ENCODE measurements at places on chromosomes 4 and X.

- no peak for DNase-seq
Measured at GRCh38 chrX:100379388-100379986, 30.6 kb downstream of the PCDH19 start.

- peak; percentile 30 for DNase-seq
Measured at GRCh38 chr4:16439768-16440167, 213.5 kb upstream of the TAPT1 start.

DNA sequence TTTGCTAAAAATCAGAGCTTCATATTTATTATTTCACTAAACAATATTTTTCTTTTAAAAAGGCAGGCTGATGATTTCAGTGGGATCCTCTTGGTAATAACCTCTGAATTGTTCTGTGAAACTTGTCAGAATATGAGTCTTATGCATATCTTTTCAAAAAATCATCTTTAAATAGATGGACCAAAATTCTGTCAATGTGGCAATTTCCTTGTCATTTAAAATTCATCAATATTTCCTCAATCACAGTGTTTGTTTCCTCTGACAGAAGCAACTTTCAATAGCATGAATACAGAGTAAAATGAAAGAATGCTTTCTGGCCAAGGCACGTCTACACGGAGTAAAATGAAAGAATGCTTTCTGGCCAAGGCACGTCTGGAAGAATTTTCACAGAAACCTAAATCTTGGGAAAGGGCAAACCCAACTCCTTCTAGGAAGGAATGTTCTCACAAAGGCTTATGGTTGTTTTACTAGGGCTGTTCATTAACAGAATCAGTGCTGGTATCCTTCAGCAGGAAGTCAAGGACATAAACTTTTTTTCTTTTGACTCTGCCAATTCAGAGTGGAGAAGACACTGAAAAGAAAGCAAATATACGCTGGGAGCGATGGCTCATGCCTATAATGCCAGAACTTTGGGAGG, 99.0 kb upstream of the GPR34 start:
- no peak for DNase-seq

DNA sequence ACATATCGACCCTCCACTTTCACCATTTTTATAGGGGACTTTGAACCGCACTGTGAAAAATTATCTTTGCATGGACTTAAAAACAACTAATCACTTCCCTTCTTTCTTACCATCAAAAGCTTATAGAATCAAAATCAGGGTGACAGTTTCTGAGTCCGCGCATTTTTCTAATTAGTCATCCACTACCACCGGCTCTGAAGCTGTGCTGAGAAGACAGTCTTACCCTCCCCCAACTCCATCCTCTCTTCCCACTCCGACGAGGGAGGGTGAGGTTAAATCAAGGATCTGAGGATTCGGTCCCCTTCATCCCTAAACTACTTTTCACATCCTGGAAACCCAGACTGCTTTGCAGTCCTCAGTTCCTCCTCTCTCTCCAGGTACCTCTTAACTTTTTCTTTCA, 4.2 kb downstream of the DCTD start:
- DNase-seq, result no peak

DNA sequence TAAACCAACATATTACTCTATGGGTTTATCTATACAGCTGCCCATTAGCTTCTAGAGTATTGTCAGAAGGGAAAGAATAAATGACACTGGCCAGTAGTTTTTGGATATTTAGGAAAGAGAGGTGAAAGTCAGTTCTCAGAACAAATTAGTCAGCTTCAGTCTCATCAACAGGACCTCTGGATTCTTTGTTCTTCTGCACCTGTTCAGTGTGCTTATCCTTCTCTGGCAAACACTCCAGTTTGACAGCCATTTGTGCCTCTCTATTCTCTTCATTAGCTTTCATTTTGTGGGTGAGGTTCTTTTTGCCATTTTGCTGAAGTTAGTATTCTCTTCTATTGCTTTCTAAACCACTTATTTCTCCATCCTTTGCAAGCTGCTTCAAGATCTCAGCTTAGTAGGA, 107.0 kb downstream of the PCDH18 start:
- no peak for DNase-seq

GRCh38 chr4:139607502-139608060, 51.6 kb upstream of the SETD7 start:
- no peak for DNase-seq

GRCh38 chrX:111254896-111255693, 15.2 kb downstream of the CAPN6 start:
- DNase-seq, result no peak

DNA sequence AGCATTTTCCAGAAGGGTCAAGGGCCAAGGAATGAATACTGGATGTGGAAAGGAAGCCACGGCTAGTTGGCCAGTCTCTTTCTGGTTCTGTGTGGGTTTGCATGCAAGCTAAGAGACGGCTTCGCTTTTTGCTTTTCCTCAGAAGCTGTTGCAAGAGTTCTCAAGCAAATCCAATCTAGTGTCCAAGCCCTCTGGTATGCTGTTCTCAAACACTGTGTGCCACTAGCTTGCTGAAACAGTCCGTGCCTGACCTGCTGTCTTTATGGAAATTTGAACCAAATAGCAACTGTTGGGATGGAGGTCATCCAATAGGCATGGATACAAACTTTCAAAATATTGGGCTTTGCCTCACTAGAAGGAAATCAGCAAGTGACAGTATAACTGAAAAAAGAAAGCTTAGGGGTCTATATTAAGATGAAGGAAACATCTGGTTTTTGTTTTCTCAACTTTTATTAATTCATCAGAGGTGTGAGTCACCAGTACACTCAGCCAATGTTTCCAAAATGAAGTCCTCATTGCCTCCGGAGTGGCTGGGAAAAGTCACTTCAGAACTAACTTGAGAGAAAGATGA, 70.5 kb downstream of the SLC9A6 start:
- DNase-seq, result no peak

DNA sequence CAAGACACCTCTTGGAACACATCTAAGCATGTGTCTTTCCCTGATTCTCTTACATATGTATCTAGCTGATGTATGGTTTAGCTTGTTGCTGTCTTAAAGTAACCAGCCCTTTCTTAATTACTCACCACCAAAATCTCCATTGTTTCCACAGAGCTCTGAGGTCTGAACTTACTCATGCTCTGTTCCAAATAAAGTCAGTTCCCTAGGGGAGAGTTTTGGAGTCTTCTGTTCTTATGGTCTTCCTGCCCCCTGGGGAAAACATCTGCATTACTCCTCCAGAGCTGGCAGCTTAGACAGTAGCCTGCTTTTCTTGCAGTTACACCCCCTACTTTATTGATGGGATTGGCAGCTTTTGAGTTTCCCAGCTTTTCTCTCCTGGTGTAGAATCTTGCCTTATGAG, 125.8 kb downstream of the EDA start:
- DNase-seq, result no peak

- no peak for DNase-seq
Measured at GRCh38 chr4:123327846-123328429, 68.7 kb upstream of the SPRY1 start.

GRCh38 chr4:53132132-53132891, 233.5 kb downstream of the SCFD2 start:
- no peak for DNase-seq

DNA sequence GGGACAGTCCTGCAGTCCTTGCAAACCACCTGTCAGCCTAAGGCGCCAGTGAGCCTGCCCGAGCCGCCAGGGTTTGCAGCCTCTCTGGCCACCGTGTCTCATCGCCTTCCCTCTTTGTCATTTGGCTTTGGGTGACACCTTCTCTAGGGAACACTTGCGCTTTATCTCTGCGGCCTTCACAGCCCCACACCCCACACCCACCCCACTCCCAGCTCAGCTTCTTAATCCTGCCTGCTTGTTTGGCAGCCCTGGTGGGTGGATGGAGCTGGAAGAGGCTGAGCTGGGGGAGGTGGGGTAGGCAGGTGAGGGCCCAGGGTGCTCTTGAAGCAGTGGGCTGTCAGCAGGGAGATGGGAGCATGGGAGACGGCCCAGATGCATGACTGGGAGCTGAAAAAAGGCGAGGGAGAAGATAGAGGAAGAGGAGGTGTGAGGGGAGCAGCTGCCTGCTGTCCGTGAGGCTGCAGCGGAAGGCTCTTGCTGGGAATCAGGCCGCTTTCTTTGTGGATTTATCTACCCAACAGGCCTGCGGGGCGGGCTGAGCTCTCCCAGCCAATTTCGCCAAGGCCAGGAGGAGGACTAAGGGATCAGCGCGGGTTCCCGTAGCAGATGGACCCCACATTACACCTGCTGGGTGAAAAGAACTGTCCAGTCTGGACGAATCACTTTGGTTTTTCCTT, 97.5 kb upstream of the STOX2 start:
- no peak for DNase-seq

DNA sequence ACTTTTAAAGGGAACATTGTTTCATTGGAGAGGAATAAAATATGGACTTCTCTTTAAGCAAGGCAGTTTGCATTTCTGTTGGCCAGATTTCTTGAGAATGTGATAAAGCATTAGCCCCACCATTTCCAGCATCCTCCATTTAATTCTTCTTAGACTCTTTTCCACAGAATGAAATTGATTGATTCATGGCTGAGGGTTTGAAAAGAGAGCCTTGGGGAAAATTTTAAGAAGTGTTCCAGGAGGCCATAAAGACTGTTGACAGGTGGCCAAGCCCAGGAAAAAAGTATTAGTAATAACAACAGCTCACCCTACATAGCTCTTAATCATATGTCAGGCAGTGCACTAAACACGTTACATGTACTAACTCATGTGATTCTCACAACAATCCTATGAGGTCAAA, 53.4 kb downstream of the SHROOM3 start:
- no peak for DNase-seq

- DNase-seq, result no peak
Measured at GRCh38 chrX:137428221-137428661, 137.7 kb upstream of the ZIC3 start.

DNA sequence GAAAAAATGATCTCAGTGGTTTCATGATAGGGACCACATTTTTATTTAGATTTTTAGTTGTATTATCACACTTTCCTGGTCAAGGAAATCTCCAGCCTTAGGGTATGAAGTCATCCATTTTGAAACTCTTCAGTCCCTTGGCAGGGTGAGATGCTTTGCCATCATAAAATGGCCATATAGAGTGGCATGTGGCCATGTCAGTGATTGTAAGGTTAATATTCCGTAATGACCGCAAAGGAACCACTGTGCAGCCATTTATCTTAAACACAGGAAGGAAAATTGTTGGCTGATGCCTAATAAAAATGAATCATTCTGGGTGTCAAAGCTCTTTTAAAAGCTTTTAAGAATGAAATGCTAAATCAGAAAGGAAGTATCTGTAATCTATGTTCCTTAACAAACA, 35.6 kb downstream of the COMMD8 start:
- DNase-seq, result no peak

DNA sequence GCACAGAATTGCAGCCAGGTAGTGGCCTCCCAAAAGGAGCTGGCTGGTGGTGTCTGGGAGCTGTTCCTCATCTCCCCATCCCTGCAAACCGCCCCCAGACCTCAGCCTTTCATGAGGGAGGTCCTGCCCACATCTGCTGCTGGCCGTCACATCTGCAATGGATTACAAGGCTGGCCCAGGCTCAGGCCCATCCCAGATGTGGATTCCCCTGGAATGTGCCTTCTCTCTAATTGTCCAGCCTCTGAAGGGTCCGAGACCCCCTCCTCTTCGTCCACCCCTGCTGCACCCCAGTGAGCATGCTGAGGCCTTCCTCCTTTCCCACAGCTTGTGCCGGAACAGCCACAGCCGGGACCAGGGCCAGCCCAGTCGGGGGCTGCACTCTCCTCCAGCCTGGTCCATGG, 115.0 kb upstream of the NALF2 start:
- DNase-seq, result no peak

- no peak for DNase-seq
Measured at GRCh38 chrX:1749499-1749898, 134.6 kb downstream of the ASMT start.

DNA sequence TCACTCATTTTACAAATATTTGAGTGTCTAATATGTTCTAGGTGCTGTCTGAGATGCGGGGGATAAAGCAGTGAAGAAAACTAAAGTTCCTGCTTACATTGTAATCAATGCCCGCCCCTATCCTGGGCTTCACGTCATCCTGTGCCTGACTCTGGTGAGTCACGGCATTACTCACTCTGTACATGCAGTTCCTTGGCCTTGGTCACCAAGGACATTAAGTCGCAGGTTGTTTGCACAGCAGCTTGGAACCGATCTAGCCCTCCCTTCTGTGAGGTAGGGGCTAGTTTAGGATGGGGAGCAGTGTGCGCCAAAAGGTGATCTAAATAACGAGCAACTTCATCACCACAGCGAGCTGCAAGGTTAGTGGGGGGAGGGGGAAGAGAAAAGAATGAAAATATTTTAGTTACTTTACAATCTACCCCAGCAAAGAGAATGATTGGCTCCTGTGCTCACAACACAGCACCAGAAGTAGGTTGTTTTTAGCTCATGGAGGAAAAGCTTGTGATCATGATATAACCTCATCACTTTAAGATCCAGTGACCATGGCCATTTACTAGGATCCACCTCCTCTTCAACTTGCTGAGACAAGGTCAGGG, 48.0 kb upstream of the HDAC8 start:
- peak; percentile 18 for DNase-seq

- no peak for DNase-seq
Measured at GRCh38 chrX:9374555-9374954, 90.3 kb upstream of the TBL1X start.

GRCh38 chr4:142358656-142359055, 487.4 kb downstream of the INPP4B start:
- no peak for DNase-seq

- DNase-seq, result no peak
Measured at GRCh38 chr4:132384709-132385108, 764.4 kb upstream of the PCDH10 start.

GRCh38 chr4:1010395-1011021, 918 bp upstream of the FGFRL1 start:
- peak; percentile 79 for DNase-seq

DNA sequence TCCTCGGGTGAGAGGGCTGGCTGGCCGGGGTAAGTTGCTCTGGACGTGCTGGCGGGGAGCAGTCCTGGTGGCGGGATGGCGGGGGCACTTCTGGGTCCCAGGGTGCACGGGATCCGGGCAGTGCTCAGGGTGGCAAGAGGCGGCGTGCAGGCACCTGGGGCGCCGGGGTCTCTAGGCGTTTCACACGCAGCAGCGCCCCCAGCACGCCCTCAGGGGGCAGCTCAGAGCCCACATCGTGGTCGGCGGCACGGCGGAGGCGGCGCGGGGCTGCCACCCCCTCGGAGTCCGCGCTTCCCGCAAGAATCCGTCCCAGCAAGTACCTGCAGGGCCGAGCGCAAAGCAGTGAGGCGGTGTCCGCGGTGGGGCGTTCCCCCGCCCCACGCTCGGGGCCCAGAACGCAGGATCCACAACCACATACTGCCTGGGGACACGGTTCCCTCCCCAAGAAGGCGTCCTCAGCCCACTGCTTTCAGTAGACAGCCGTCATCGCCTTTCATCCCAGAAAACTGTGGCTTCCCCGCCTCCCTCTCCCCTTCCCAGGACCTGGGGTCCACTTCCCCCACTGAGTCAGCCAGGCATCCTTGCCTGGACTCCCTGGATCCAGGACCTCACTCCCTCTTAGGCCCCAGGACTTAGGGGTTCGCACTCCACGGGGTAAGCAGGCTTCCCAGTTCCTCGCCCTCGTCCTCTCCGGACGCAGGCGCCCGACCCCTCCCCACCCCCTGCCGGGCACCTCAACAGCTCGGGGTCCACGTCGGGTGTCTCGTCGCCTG, 4.1 kb downstream of the PCSK1N start:
- DNase-seq, result no peak

All from left ventricle myocardium superior (tissue), 1 donor.